Activated T-cell treated with anti-CD3 and anti-CD28 coated beads, Interleukin-2, amount 50 U/mL, for 72 hours (primary cell): ENCODE measurements at places on chromosomes 2 and 18. TPM values are rescaled to one million over a fixed set of nuclear protein-coding genes. Genes with fewer than 3 reads are reported as not detected.
A peak's percentile ranks its signal among the peaks of the same experiment; 100 is the strongest.

Gene UPP2
- not detected for total RNA-seq

- peak; percentile 81 for DNase-seq
- H3K36me3 ChIP-seq = peaks cover 14% of the 10 kb centered on the region
- peak within 1 kb of the TSS; percentile 96 for H3K4me3 ChIP-seq
- peak within 1 kb of the TSS; percentile 96 for H3K27ac ChIP-seq
- no peaks in the 10 kb centered on the region for H3K27me3 ChIP-seq
- peaks cover 35% of the 10 kb centered on the region for H3K4me1 ChIP-seq
Measured at GRCh38 chr2:37156857-37157714, at the start of gene EIF2AK2. EIF2AK2 (minus strand) TSS chr2:37156980; CDS start chr2:37147806, 9,174 bp downstream.

DNA sequence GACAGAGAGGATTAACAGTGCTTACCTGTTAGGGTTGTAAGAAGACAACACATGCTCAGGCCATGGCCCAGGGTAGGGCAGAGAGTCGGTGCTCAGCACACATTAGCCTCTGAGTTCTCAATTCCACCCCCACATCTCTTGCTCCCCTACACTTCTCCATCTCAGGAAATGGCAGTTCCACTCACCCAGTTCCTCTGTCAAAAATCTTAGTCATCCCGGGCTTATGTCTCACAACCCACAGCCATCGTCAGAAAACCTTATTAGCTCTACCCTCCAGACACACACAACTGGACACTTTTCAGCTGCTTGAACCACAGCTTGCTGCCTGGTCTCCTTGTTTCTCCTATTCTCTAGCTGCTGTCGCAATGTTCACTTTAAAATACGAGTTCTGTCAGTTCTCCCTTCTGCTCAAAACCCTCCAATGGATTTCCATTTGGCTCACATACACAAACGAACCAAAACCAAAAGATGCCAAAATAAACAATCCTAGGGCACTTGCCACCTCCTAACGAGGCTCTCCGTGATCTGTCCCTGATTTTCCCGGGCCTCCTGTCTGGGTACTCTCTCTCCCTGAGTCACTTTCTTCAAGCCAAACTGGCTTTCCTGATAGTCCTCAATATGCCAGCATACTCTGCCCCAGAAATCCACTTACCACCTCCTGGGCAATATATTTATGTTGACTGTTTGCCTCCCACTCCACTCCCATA, 89.7 kb downstream of the KCTD1 start:
- peak; percentile 16 for DNase-seq
- H3K36me3 ChIP-seq = no peaks in the 10 kb centered on the region

DNA sequence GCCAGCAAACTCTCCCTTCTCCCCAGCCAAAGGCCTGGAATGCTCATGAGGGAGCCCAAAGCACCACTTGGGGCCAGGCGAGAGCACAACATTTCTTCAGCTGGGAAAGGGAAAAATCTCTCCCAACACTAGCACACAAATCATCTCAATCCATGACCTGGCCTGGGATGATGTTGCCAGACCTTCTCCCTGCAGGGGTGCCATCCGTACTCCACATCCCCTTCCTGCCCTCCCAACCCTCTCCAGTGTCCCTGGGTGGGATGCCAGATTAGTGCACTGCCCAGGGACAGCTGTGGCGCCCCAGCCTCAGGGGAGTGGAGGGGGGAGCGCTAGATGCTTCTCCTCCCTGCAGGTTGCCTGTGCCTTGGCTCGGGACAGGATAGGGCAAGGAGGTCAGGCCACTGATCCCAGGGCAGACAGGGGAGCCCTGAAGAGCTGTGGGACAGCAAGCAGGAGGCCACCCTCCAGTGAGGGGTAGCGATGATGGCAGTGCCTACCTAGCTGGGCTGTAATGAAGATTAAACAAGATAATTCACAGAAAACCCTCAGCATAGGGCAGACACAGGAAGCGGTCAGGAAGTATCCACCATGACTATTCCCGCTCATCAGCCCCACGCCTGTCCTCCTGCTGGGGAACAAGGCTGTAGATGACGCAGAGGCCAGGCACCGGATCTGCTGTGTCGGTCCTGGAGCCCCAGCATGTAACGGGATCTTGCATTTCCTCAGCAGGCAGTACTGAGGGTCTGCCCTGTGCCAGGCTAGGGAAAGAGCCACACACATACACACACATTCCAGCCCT, 31.1 kb downstream of the SERTAD2 start:
- no peak overlapping the region for H3K4me3 ChIP-seq
- H3K36me3 ChIP-seq = no peaks in the 10 kb centered on the region
- H3K27me3 ChIP-seq = no peaks in the 10 kb centered on the region
- no peak for DNase-seq
- no peaks in the 10 kb centered on the region for H3K4me1 ChIP-seq

Gene BOLL
- total RNA-seq = 0.10 TPM

Gene ST6GAL2
- total RNA-seq = not detected

GRCh38 chr2:75194184-75194868, 5.0 kb downstream of the TACR1 start:
- no peak overlapping the region for H3K4me3 ChIP-seq
- no peak overlapping the region for H3K27ac ChIP-seq
- DNase-seq = no peak
- H3K4me1 ChIP-seq = peaks cover under 1% of the 10 kb centered on the region
- no peaks in the 10 kb centered on the region for H3K36me3 ChIP-seq

Gene CFAP65
- not detected for total RNA-seq

DNA sequence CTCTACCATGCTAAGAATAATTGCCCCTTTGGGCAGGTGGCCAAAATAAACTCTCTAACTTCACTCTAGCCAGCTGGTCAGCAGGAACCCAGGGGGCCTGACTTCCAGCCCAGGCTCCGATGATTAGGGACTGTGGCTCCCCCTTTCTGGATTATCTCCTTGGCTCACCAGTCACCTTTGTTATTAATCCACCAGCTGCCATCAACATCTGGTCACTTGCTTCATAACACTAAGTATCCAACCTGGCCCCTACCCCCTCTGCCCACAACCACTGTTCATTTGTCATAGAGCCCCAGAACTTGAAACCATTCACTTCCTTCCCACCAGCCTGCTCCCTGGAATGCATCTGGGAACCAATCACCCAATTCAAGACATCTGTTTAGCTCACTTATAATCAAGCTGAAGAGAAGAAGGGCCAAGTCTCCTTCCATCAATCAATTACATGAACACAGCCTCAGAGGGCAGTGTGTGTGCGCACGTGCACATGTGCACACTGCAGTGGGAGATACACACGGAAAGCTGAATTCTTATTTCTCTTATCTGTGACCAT, 215.1 kb downstream of the ALK start:
- DNase-seq = no peak
- peaks cover 14% of the 10 kb centered on the region for H3K27me3 ChIP-seq
- no peaks in the 10 kb centered on the region for H3K36me3 ChIP-seq
- H3K27ac ChIP-seq = no peak overlapping the region

Gene IL18R1
- total RNA-seq = 56.5 TPM

GRCh38 chr18:37409878-37410277, 155.7 kb downstream of the CELF4 start:
- no peak overlapping the region for H3K4me3 ChIP-seq
- no peak overlapping the region for H3K27ac ChIP-seq
- H3K27me3 ChIP-seq = no peaks in the 10 kb centered on the region

Gene CHRNG
- not detected for total RNA-seq

Gene CAPN13
- total RNA-seq = not detected

GRCh38 chr18:68854786-68855391, 57.0 kb downstream of the CCDC102B start:
- no peak overlapping the region for H3K27ac ChIP-seq
- no peak overlapping the region for H3K4me3 ChIP-seq
- no peaks in the 10 kb centered on the region for H3K27me3 ChIP-seq

DNA sequence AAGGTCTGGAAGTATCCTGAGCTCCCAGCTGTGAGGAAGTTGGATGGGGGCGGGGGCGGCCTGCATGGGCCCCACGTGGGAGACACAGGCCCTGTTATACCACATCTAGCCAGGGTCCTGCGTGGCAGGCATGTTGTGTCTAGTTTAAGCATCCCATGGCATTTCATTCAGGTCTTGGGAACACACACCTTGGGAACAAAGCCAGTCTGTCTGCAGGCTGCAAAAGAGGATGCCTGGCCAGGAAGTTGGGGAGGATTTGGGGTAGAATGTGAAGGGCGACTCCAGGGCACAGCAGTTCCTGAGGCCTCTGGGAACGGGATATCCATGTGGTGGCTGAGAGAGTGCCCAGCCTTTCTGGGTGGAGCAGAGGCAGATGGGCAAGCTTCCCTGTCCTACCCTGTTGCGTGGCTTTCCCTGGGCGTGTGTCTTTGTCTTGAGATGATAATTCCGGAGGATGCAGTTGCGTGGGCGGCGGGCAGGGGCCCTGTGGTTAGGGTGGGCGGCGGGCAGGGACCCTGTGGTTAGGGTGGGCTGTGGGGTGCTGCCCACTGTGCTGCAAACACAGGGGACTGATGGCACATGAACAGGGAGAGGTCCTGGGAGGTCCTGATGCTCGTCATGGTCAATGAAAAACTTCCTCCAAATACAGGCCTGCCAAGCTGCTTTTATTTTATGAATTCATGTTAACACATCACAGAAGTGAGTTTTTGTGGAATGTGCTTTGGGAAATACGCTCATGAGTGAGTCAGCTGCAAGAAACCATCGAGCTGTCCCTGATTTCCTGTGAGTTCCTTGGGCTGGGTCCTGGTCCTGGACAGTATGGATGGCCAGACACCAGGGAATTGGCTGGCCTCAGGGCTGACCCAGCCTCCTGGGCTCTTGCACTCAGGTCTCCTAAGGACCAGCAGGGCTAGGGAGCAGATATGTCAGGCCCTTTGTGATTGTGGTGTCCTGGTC, 90.0 kb upstream of the HS6ST1 start:
- H3K27ac ChIP-seq = no peak overlapping the region
- no peaks in the 10 kb centered on the region for H3K4me1 ChIP-seq
- DNase-seq = no peak
- no peaks in the 10 kb centered on the region for H3K27me3 ChIP-seq
- no peaks in the 10 kb centered on the region for H3K36me3 ChIP-seq

DNA sequence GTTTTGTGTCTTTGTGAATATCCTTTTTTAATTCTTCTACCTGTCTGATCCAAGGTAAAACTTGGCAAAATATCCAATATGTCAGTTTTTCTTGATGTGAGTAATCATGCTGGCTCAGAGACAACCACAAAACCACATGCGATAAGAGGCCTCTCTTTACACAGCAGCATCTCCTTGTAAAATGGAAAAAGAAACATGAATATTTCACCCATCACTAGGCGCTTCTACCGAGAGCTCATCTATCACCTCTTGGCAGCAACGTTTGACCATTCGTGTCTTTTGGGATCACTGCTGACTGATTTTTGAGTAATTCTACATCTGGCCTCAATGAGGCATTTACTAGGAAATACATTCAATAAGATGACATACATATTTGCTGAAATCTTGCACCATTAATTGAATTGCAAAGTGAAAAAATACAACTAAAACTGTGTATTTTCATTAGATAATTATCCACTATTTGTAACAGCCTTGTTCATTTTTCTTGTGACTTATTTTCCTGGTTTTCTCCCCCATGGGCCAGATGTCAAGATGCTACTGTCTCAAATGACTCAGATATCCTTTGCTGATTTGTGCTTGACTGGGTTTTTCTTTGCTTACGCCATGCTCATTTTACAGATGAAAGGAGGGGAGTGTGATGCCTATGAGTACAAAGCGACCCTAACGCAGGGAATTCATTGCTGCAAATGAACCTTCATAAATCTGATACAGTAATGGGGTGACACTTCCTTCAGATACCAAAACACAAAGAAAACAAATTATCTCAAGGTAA, 467.5 kb downstream of the FBXO15 start:
- no peak overlapping the region for H3K27ac ChIP-seq
- H3K4me1 ChIP-seq = no peaks in the 10 kb centered on the region
- DNase-seq = no peak
- no peak overlapping the region for H3K4me3 ChIP-seq
- no peaks in the 10 kb centered on the region for H3K27me3 ChIP-seq

- no peaks in the 10 kb centered on the region for H3K4me1 ChIP-seq
- H3K36me3 ChIP-seq = no peaks in the 10 kb centered on the region
- H3K4me3 ChIP-seq = no peak overlapping the region
- no peak overlapping the region for H3K27ac ChIP-seq
- DNase-seq = no peak
Measured at GRCh38 chr2:8639122-8639635, 42.7 kb upstream of the ID2 start.

GRCh38 chr2:20444101-20444992, 2.5 kb upstream of the RHOB start:
- no peak overlapping the region for H3K4me3 ChIP-seq
- H3K4me1 ChIP-seq = no peaks in the 10 kb centered on the region
- H3K36me3 ChIP-seq = peaks cover 2% of the 10 kb centered on the region
- H3K27me3 ChIP-seq = peaks cover 37% of the 10 kb centered on the region
- DNase-seq = no peak

DNA sequence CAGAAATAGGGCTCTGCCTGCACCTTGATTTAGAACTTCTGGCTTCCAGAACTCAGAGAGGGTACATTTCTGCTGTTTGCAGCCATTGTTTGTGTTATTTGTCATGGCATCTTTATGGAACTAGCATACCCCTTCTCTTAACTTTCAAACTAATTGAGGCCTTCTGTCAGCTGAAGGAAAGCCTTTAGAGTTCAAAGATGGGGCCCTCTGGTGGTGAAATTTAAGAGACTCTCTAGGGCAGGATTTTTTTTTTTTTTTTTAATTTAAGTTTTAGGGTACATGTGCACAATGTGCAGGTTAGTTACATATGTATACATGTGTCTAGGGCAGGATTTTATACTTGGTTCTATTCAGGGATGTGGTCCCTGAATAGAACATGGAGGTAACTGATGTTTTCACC, 260.6 kb upstream of the LINC00305 start:
- H3K36me3 ChIP-seq = no peaks in the 10 kb centered on the region
- DNase-seq = no peak
- H3K27me3 ChIP-seq = no peaks in the 10 kb centered on the region
- no peaks in the 10 kb centered on the region for H3K4me1 ChIP-seq

DNA sequence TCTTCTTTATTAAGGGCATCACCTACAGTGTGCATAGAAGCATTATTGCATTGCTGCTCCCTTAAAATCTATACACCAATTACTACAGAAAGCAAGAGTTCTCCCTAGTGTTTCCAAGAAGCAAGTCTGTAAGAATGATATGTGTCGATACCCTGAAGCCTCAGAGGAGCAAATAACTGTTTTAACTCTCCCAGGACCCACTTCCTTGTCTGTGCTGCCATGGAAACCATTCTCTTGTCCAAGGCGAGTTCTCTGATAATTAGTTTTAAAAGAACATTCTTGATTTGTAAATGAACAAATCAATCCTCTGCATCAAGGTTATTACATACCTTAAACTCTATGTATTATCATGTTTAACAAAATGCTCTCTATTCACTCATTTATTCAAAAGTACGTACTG, 326.8 kb upstream of the KLHL14 start:
- H3K4me3 ChIP-seq = no peak overlapping the region
- H3K4me1 ChIP-seq = no peaks in the 10 kb centered on the region
- H3K27me3 ChIP-seq = no peaks in the 10 kb centered on the region
- DNase-seq = no peak
- no peak overlapping the region for H3K27ac ChIP-seq
